Activated naive CD4-positive, alpha-beta T cell treated with anti-CD3 and anti-CD28 coated beads, Interleukin-2, amount 50 U/mL, for 72 hours (primary cell): ENCODE measurements at places on chromosomes 7 and 10. TPM values are rescaled to one million over a fixed set of nuclear protein-coding genes. Genes with fewer than 3 reads are reported as not detected.

GRCh38 chr7:37524797-37525196, 76.1 kb upstream of the ELMO1 start:
- DNase-seq = no peak

GRCh38 chr7:134470864-134471263, 12.0 kb upstream of the AKR1B1 start:
- no peak for DNase-seq

DNA sequence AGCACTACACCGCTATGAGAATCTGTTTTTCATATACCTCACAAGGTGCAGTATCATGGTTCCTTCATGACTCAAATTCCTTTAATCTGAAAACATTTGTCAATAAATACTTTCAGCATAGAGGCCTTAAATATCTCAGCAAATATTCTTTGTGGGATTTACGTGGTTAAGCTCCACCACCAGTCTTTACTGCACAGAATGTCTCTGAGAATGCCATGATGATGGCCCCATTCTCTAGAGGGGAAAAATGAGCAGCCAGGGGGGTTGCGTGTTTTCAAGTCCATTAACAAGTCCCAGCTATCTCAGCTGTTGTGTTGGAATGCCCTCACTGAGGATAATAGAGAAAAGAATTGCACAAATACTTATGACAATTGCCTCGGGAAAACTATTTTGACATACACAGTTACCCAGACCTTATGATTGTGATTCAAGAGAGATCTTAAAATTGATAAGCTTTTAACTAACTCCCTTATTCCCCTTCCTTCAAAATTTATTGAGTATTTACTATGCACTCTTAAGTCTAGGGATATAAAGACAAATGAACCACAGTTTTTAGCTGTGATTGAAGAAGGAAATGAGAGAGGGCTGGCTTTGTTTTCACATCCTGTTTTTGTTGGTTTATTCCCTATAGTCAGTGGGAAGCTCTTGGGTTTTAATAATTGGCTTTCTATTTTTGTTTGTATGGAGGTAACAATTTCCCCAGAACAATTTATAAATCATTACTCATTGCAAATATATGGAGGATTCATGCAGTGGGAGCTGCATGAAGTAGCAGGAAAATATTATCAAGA, 176.5 kb upstream of the VWC2 start:
- DNase-seq = no peak

GRCh38 chr7:66333443-66333842, 128.3 kb downstream of the TPST1 start:
- no peak for DNase-seq

GRCh38 chr10:98104125-98104524, 30.3 kb upstream of the R3HCC1L start:
- DNase-seq = no peak

The ALOX5 gene
- 0.68 TPM for total RNA-seq

The FANK1 gene
- not detected for total RNA-seq

The CYP3A7 gene
- total RNA-seq = not detected

The FRMPD2 gene
- not detected for total RNA-seq
